ENCODE measurements at places on chromosomes 3 and 15.

DNA sequence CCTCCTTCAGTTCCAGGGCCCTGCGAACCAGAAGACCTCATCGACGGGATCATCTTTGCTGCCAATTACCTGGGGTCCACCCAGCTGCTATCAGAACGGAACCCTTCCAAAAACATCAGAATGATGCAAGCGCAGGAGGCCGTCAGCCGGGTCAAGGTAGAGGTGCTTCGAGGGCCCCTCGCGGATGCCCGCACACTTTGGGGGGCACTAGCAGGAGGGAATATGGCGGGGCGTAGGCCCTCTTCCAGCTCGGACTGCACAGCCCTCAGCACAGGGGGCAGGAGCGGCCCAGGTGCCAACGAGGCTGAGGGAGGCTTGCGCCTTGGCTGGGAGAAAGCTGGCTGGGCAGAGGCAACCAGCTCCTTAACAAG, 176.6 kb downstream of the NSMCE3 start:
- DNase-seq, result no peak

DNA sequence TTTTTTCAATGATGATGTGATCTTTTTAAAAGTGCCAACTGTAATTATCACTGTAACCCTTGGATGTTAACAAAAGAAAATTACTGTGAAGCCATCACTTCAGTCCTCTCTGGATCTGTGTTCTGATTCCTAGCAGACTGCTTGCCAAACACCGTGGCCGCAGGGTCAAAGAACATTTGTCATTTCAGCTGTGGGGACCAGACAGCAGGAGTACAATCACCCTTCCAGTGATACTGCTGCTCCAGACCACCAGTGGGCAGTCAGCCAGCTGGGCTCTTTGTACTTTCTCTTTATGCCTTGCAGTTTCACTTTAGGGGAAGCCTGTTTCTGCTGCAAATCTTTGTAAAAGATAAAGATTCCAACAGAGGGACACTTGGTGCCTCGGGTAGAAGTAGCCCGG, 770.0 kb downstream of the GRM7 start:
- no peak for DNase-seq

GRCh38 chr3:29240248-29240647, 40.6 kb upstream of the RBMS3 start:
- DNase-seq, result no peak

DNA sequence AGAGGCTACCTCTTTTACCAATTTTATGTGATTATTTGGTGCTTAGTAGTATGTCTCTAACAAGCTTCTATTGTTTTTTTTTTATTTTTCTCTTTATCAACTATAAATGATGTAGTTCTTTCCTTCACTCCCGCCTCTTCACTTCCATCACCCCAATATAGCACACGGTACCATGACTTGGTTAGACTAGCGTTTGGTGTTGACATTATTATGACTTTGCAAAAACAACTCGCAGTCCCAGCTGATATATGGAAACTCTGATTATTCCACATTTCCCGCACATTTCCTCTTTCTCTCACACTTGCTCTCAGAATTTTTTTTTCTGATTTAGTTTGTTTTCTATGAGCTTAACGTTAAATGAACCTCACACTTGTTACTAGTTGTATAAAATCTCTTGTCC, 162.2 kb downstream of the GREM1 start:
- DNase-seq, result no peak

GRCh38 chr3:87227835-87228144, 681 bp downstream of the CHMP2B start:
- DNase-seq, result no peak

GRCh38 chr15:38745126-38745525, 180.5 kb upstream of the RASGRP1 start:
- DNase-seq, result no peak

DNA sequence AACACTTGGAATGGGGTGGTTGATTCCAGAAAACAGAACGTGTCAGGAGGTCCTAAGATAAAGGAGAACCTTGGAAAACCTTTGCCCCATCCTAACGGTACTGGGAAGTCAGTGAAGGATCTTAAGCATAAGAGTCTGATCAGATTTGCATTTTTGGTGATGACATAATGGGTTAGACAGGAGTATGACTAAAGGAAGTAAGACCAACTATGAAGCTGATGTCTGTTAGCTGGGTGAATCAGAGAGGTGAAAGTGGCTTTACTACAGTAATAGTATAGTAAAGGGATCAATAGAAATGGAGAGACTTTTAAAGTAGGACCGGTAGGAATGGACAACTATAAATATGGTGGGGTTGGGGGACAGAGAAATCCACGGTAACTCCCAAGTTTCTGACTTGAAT, 12.6 kb downstream of the GTF2A2 start:
- no peak for DNase-seq

DNA sequence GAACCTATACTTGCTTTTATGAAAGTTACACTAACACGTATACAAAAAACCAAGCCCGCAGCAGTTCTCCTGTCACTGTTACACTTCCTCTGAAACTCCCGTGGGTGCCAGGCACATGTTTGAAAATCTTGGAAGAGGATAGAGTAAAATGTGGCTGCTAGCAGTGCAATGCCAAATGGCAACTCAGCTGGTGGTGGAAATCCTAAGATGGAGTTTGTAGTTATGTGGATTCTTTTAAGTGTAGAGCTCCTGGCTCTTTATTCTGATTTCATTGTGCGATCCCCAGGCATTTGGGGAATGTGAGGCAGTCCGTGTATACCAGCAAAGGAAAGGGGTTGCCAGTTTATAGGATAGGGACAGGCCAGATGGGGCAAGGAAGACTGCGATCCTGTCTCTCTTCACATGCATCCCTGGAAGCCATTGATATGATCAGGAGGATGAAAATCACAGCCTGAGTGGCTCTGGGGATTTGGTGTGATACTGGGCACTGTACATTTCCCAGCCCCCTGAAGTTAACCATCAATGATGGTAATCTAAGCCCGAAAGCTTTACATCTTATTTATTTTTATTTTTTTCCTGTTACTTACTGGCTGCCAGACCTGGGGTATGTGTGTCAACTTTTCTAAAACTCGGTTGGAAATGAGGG, 1.1 kb downstream of the STAC start:
- DNase-seq, result no peak

DNA sequence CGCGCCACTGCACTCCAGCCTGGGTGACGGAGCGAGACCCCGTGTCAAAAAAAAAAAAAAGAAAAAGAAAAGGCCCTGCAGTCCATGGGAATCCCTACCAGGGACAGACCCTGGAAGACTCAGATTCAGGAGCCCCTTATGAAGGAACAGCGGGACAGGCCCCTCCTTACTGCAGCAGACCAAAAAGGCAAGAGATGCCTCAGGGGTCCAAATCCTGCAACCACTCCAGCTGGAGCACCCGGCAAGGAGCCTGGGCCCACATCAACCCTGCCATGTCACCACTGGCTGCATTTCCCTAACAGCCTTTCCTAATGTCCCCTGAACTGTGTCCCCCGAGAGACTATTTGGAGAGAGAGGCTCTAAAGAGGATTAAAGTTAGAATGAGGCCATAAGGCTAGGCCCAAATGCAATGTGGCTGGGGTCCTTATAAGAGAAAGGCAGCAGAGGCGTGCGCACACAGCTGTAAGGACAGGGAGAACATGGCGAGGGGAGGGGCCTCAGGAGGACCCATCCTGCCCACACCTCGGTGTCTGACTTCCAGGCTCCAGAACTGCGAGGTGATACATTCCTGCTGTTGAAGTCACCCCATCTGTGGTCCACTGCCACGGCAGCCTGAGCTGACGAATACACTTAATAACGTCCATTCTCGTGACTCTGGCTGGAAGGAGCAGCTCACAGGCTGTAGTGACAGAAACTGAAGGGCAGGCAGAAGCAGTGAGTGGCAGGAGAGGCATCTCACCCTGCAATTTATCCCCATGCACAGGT, 78.1 kb downstream of the ATP10A start:
- no peak for DNase-seq

DNA sequence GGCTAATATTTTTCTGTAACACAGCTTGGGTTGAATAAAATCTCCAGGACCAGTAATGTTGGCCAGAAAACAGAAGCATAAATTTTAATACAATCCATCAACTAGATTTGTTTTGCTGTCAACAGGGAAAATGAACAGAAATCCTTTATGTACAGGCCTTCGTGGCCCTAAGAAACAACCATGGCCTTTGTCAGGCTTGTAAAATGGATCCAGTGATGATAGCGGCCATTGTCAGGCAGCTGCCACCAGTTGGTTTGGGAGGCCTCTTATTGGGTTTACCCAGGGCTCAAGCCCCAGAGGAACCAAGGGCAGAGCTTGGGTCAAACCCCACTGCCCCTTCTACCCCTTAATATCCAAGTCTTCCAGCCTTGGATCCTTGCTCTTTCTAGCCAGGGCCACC, 5.6 kb upstream of the FYCO1 start:
- DNase-seq, result no peak

DNA sequence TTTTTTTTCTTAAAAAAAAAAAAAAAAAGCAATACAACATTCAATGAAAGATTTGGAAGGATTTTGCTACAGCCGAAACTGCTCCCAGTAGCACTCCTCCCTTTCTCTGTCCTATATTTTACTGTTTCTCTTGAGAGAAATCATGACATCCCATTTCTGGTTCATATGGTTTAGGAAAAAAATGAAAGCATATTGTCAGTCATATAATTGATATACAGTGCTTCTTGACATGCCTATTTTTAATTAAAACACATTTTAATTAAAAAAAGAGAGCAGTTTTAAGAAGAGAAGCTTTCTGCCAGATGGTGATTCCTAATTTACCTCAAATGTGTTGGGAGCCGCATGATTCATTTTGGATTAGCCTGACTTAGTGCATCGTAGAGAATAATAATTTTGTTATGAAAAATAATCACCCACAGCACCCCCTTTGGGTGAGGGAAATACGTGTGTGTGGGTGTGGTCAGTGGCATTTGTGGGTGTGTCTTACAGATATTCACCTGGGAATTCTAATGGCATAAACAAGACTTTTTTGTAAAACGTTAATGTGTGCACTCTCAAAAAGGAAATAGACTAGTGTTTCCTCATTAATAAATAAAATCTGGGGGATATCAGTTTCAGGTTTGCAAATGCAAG, 544.5 kb downstream of the MFSD1 start:
- no peak for DNase-seq

GRCh38 chr3:713006-713621, 379.7 kb upstream of the CNTN6 start:
- DNase-seq, result no peak
